Pancreas (tissue), 10 donors: ENCODE measurements at places on chromosomes 11 and 22. TPM values are rescaled to one million over a fixed set of nuclear protein-coding genes. Genes with fewer than 3 reads are reported as not detected.

SCUBE1 gene
- polyA plus RNA-seq: 0.12 TPM

DNA sequence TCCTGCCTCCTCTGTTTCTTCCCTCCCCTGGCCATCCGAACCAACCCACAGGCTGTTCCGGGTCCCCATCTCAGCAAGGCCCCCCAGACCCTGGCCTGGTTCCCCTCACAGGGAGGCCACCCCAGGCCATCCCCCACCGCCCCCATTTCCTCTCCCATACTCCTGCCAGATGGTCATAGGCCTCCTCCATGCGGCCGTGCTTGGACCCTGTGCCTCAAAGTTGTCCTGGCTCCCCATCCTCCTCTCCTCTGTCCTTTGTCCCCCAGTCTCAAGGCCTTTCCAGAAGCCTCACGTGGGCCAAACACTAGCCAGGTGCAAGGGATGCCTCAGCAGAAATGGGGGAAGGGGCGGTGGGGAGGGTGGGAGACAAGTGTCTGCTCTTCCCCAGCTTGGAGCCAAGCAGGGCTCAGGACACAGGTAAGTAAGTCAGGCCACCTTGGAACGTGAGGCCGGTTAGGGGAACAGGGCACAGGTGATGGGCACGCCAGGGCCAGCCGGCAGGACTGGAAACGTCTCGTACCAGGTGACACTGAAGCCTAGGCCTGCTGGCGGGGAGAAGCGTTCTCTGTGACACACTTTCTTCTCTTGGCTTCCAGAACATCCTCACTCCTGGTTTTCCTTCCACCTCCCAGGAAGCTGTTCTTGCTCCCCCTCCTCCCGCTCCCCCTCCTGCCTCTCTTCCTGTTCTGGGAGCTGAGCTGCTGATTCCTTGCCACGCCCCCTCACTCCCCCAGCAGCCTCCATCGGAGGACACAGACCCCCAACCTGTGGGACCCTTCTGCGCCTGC is 31.5 kb upstream of the SLC22A12 start:
- DNase-seq: no peak

CCDC87 gene
- polyA plus RNA-seq: 0.40 TPM

DNA sequence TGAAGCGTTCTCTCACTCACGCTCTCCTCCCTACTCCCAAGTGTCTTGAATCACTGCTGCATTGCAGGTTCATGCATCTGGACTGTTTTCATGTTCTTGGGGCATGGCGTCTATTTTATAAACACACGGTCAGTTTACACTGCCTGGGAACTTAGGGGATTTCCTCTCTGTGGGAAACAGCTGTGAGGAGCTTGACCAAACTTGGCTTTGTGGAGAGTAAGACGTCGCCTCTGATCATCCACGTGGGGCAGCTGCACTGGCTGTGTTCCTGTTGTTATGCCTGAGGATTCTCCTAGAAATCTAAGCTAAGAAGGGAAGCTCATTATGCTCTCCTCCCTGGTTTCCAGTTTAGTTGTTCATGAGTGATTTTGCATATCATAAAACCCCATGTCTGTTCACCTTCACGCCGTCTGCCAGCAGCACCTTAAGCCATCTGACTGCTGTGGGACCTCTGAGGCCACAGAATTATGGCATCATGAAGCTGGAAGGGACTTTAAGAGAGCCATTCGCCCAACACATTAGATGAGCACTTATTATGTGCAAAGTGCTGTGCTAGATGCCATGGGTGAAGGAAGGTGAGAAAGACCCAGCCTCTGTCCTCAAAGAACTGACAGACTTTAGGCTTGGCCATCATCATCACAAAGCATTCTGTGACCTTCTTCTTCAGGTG is 38.8 kb upstream of the POU2AF1 start:
- peak; percentile 39 for DNase-seq

HPX gene
- polyA plus RNA-seq: 4.2 TPM
